ENCODE measurements at places on chromosomes 13 and 19. TPM values are rescaled to one million over a fixed set of nuclear protein-coding genes. Genes with fewer than 3 reads are reported as not detected.

Gene ZNF208
- not detected for total RNA-seq

Gene RGL3
- total RNA-seq, result 1.2 TPM

Gene C1QTNF9B
- not detected for total RNA-seq

Gene ZNF675
- 13.1 TPM for total RNA-seq

Gene ONECUT3
- total RNA-seq, result not detected

Gene ZNF57
- 17.5 TPM for total RNA-seq

Gene SLITRK5
- not detected for total RNA-seq

Gene PSG1
- total RNA-seq, result not detected

Gene SPTBN4
- total RNA-seq, result 0.11 TPM

Gene DDX49
- 46.2 TPM for total RNA-seq

Gene DCT
- total RNA-seq, result not detected

Gene CLEC17A
- total RNA-seq, result not detected

Gene DCUN1D2
- total RNA-seq, result 7.4 TPM

Gene IGFL2
- not detected for total RNA-seq

Gene C13orf42
- total RNA-seq, result not detected

Gene ZNF628
- 1.00 TPM for total RNA-seq

Gene PRSS57
- not detected for total RNA-seq

Gene KLK12
- total RNA-seq, result not detected

Gene ABHD17A
- 40.8 TPM for total RNA-seq

Gene RINL
- total RNA-seq, result 11.4 TPM

Gene TICAM1
- total RNA-seq, result 0.95 TPM

Gene PIAS4
- 20.1 TPM for total RNA-seq

Gene C19orf33
- 3.3 TPM for total RNA-seq

Gene ATP12A
- not detected for total RNA-seq

Gene ZNF681
- total RNA-seq, result not detected

Gene ELL
- total RNA-seq, result 3.7 TPM

Gene VSTM2B
- not detected for total RNA-seq

Gene SMIM44
- not detected for total RNA-seq

Gene VAV1
- not detected for total RNA-seq

Gene CASP14
- not detected for total RNA-seq

Gene SCN1B
- 2.7 TPM for total RNA-seq

Gene ZNF30
- total RNA-seq, result 6.2 TPM

Gene SUPT20H
- 35.0 TPM for total RNA-seq

Gene CGB5
- total RNA-seq, result not detected

Gene CYP4F3
- 17.8 TPM for total RNA-seq

Gene MUC16
- total RNA-seq, result not detected

Gene TTC9B
- total RNA-seq, result not detected

Gene CRLF1
- total RNA-seq, result 105 TPM

Gene APOC4
- total RNA-seq, result 0.46 TPM

Gene SMIM7
- 74.9 TPM for total RNA-seq

Gene SULT2A1
- 253 TPM for total RNA-seq

Gene PRODH2
- 86.7 TPM for total RNA-seq

Gene SCEL
- not detected for total RNA-seq

Gene SKA3
- 15.2 TPM for total RNA-seq

Gene ZNF283
- 11.1 TPM for total RNA-seq

Gene ADM5
- 1.1 TPM for total RNA-seq

Gene ZNF528
- 10.0 TPM for total RNA-seq

Gene PABPC3
- total RNA-seq, result 0.06 TPM

Gene PDX1
- total RNA-seq, result 0.07 TPM

Gene MYBPC2
- total RNA-seq, result 0.67 TPM
